ENCODE measurements at places on chromosomes 3 and 15. TPM values are rescaled to one million over a fixed set of nuclear protein-coding genes. Genes with fewer than 3 reads are reported as not detected.

The PRKCD gene
- polyA plus RNA-seq: 56.1 TPM

The PFKFB4 gene
- 0.61 TPM for polyA plus RNA-seq

The UBA7 gene
- polyA plus RNA-seq: 56.2 TPM

The POPDC2 gene
- polyA plus RNA-seq: 5.6 TPM

The SPSB4 gene
- 0.05 TPM for polyA plus RNA-seq

The UTS2B gene
- 0.46 TPM for polyA plus RNA-seq

The PRTG gene
- polyA plus RNA-seq: 0.53 TPM

The GNAT1 gene
- not detected for polyA plus RNA-seq

The FGF12 gene
- polyA plus RNA-seq: 0.88 TPM

Data from stomach (tissue), 19 donors.